ENCODE measurements at places on chromosomes 13 and 19. TPM values are rescaled to one million over a fixed set of nuclear protein-coding genes. Genes with fewer than 3 reads are reported as not detected.
A peak's percentile ranks its signal among the peaks of the same experiment; 100 is the strongest.

GRCh38 chr19:22882797-22883196 lies 50.7 kb downstream of the ZNF723 start:
- no peak for DNase-seq

DNA sequence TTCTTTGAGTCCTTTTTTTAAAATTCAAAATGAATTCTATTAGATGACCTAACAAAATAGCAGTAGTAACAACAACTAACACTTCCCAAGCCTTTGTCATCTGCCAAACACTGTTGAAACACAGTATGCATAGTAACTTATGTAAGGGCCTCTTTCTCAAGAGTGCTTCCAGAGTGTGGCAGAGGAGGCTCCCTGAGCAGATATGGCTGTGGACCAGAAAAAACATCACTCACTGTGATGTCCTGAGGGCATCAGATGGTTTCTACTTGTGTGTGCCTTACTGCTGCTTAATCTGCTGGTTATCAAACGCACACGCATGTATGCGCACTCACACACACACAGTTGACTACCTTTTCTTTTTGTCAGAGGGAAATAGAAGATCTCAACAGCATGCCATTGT lies 110.8 kb downstream of the DLEU7 start:
- no peak for DNase-seq

HOOK2 gene
- 17.0 TPM for total RNA-seq

DNA sequence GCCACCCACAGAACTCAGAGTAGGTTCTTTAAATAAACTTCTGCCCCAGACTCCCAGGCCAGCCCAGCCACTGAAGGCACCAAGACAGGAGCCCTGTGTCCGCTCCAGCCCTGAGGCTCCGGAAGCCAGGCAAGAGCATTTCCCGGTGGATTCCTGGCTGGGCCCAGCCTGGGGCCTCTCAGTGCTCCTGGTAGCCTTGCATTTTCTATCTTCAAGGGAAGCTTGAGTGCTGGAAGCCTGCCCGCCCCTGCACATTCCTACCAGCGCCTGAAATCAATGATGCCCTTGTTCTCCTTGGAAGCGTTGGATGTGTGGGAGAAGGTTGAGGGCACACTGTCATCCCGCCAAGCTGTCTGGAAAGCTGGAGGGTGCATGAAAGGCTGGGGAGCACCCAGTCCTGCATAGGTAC lies 70.3 kb downstream of the ALOX5AP start:
- no peak for DNase-seq

DNA sequence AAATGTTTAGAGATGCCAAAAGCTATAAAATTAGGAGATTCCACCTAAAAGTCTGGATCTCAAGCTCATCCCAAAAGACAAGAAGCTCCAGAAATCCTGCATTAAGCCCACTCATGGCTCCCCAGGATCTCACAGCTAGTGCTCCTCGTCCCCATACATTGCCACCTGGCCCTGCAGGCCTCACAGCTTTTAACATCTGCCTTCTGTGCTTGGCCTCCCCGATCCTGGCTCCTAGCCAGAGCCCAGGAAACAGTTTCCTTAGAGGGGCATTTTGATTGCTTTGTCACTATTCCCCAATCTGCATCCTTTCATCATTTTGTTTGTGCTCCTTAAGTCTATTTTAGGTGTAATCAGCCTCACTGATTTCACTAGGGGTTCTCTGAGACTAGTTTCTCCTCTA lies 14.5 kb upstream of the DCT start:
- no peak for DNase-seq

GRCh38 chr13:75635101-75635827 lies 866 bp upstream of the LMO7 start:
- no peak for DNase-seq

DNA sequence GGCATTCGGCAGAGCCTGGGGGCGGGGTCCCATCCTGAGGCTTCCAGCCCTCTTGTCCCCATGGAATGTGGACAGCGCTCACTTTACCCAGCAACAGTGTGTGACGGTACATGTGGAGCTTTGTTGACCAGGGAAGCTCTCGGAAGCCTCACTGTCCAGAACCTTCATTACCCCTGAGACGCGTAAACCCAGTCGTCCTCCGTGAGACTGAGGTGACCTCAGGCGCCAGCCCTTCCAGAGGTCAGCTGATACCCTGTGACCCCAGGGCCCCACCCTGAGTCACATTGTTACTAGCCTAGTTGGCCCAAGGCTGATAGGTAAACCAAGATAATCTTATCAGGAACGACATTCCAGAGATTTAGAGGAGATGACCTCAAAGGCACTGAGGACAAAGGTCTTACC lies 10.2 kb upstream of the TMEM160 start:
- no peak for DNase-seq

- DNase-seq: no peak
These were observed 522.0 kb upstream of the ATXN8OS start for GRCh38 chr13:69585656-69586055.

- no peak for DNase-seq
These were observed 5.2 kb upstream of the IFT88 start for GRCh38 chr13:20561741-20562140.

CBY2 gene
- total RNA-seq: not detected

- peak; percentile 91 for DNase-seq
These were observed 16.9 kb downstream of the FAM187B start for GRCh38 chr19:35211545-35212230.

GRCh38 chr19:1087813-1088415 lies 7.3 kb downstream of the POLR2E start:
- peak; percentile 54 for DNase-seq

GRCh38 chr13:97549201-97549600 lies 115.2 kb downstream of the RAP2A start:
- no peak for DNase-seq

- DNase-seq: peak; percentile 64
These were observed at the start of gene TSHZ3 for GRCh38 chr19:31349160-31349881. Gene TSHZ3, minus strand, starts transcription at chr19:31349436. Its CDS starts 217 bp downstream, at chr19:31349219.

GRCh38 chr19:39701291-39701690 lies 3.0 kb upstream of the LGALS14 start:
- no peak for DNase-seq

- DNase-seq: no peak
These were observed 1.4 kb downstream of the USP12 start for GRCh38 chr13:27170221-27170515.

TICAM1 gene
- total RNA-seq: 25.9 TPM

- no peak for DNase-seq
These were observed 10.8 kb downstream of the GPR183 start for GRCh38 chr13:99296398-99296797.

ZNF763 gene
- 2.2 TPM for total RNA-seq

GRCh38 chr13:27813826-27814225 lies 21.5 kb downstream of the GSX1 start:
- no peak for DNase-seq

GRCh38 chr13:74550039-74550438 lies 415.8 kb upstream of the KLF12 start:
- DNase-seq: no peak

DHDH gene
- total RNA-seq: 2.9 TPM

- DNase-seq: no peak
These were observed 20.0 kb downstream of the PNMA8A start for GRCh38 chr19:46451352-46451751.

DNA sequence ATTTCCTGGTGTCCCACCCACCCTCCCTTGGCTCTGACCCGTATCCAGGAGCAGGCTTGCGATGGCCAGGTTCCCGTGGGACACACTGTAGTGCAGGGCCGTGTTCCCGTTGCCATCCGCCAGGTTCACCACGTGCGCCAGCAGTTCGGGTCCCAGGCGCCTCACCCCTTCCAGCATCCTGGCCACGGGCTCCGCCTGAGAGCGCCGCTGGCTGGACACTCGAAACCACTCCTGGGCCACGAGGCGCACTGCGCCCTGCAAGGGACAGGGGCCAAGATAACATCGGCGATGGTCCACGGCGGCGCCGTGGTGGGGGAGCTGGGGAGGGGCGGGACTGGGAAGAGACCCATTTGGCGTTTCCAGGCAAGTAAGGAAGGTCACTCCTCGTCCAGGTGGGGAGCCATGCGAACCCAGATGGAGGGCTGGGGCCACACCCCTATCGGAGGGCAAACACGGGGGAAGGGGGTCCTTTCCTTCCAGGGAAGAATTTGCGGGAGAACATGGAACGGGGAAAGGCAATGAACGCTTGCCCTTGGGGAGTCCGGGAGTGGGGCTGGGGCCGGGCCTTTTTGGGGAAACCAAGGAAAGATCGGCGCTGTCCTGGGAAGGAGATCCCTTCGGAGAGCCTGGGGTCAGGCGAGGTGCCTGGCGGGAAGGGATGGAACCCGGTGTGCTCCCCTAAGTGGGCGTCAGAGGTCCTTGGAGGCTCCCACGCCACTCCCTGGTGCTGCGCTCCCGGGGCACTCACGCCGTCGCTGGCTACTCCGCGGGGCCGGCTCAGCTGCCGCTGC lies 9.9 kb downstream of the KANK3 start:
- DNase-seq: no peak

DNA sequence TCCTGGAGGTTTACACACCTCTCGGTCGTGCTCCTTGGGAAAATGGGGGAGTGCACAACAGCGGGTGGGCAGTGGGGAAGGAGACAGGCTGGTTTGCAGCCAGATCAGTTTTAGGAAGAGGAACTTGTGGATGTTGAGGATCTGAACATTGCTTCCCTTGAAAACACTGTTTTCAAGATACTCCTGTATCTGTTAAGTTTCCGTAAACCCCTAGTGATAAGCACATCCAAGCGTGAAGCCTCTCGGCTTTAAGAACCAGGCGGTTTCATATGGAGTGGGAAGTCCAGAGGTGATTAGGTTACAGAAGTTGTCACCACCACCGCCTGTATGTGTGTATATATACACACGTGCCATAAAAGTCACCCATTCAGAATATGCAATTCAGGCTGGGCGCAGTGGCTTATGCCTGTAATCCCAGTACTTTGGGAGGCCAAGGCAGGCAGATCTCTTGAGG lies 47.4 kb downstream of the SIPA1L3 start:
- no peak for DNase-seq

KLK6 gene
- total RNA-seq: not detected

- no peak for DNase-seq
These were observed 816.6 kb downstream of the DIAPH3 start for GRCh38 chr13:59346999-59347723.

- no peak for DNase-seq
These were observed 3.5 kb downstream of the GRK1 start for GRCh38 chr13:113670541-113670940.

DNA sequence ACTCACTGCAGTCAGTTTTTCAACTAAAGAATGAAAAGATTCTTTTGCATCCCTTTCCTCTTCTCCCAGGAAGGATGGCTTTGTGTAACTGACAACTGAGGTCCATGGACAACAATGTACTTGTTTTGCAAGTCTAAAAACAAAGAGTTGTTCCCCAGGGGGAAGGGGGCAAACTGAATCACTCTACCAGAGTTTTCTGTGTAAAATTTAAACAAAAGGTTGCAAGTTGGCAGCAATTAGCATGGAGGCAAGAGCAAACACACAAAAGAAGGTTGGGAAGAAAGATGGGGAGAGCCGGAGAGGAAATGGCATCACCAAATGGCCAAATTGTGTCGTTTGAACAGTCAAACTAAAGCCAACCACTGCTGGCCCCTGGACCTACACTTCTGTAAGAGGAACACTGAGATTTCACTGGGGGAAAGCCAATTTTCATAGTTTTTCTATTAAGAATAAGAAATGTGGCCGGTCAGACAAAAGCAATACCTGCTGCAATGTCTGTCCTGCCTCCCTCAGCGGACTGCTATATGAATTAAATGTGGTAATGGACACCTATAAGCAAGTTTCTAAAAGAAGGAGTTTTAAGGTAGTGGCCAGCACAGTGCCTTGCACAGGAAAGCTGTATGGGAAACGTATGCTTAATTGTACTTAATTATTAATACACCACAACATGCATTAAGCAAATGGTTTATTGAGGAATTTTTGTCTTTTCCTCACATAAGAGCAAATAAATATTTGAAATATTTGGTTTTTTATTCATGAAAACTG lies 16.1 kb upstream of the SACS start:
- no peak for DNase-seq

- DNase-seq: no peak
These were observed 2.8 kb downstream of the FXYD3 start for GRCh38 chr19:35118268-35119020.

GRCh38 chr19:23998568-23998967 lies 83.9 kb downstream of the ZNF726 start:
- DNase-seq: no peak

PDX1 gene
- not detected for total RNA-seq

DNA sequence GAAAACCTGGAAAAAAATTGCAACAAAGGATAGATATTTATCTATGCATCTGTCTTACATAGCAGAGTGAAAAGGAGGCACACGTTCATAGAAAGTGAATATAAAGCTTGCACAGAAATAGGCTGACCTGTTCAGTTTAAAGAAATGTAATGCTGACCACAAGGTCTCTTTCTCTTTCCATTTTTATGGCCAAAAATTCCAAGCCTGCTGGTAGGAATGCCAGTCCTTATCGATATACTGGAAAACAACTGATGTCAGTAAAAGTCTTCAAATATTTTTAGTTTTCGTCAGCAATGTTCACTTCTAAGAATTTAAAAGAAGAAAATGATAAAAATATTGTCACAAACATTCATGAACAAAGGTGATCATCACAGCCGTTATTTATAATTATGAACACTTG lies 59.0 kb upstream of the MCF2L start:
- no peak for DNase-seq

DNA sequence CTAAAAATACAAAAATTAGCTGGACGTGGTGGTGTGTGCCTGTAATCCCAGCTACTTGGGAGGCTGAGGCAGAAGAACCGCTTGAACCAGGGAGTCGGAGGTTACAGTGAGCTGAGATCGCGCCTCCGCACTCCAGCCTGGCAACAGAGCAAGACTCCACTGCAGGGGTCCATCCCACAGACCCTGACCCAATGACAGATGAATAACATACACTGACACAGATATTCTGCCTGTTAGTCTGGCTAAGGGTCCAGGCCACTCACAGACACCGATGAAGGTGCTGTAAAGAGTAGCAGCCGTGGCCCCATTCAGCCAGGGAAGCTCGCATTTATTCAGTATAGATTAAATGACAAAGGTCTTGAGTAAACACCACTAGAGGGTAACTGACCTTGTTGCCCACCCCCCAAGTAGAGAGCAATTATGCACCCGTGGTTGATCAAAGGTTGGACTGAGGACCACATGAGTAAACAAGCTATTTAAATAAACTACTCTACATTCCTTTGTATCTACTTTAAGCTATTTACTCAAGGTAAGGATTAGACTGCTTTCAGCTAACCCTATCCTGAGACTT lies 8.5 kb upstream of the CRYL1 start:
- no peak for DNase-seq

ATXN8OS gene
- total RNA-seq: not detected

- no peak for DNase-seq
These were observed 14.6 kb downstream of the SLITRK1 start for GRCh38 chr13:83867708-83868107.

DNA sequence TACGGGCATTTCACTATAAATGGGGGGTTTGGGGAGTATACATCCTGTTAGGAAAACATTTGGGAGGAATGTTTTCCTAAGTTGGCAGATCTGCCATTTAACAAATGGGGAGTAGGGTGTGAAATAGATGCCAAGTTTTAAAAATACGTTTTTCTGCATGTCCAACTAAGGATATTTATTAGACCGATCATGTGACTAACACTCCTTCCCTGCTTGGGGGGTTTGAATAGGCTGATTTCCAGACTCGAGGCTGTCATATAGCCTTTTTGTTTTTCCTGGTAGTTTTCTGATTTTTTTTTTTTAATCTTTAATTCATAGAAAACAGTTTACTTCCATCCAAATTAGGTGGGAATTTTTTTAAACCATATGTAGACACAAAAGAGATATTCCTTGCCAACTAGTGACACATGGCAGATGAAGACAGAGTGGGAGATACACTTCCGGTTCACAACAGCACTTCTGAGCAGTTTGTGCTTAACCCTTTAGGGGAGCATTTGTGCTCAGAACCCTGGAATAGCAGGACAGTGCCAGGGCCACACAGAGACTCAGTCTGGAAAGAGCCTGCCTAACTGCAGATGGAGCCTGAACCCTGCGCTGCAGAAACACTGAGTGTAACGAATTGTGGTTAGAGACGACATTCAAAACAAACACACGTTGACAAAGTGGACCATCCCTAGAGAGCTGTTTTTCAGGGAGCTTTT lies 5.6 kb upstream of the GATAD2A start:
- DNase-seq: no peak

All from activated CD4-positive, alpha-beta memory T cell treated with anti-CD3 and anti-CD28 coated beads, Interleukin-2, amount 10 ng/mL, durations not matched to agents 7 days and 5 days (primary cell).